HS-27A (cell line): ENCODE measurements at places on chromosomes 7 and 10.

GRCh38 chr7:73828107-73828803, 2.5 kb upstream of the CLDN4 start:
- peak; percentile 47 for DNase-seq

DNA sequence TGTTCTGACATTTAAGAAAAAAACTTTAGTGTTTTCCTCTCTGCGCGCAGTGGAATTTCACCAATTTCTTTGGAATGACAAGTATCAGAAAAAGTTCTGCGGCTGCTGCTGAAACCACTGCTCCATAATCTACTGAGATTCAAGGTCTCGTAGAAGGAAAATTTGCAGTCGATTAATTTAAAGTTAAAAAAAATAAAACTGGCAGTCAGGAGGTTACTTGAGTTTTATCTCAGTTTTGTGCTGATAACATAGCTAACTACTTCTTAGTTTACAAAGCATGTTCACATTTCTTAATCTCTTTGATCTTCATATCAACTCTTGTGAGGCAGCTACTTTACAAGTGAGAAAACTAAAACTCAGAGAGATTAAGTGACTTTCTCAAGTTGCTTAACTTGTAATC, 18.2 kb upstream of the CALD1 start:
- DNase-seq = no peak

- no peak for DNase-seq
These were observed 112.7 kb downstream of the CCNY start for GRCh38 chr10:35448687-35449662.

DNA sequence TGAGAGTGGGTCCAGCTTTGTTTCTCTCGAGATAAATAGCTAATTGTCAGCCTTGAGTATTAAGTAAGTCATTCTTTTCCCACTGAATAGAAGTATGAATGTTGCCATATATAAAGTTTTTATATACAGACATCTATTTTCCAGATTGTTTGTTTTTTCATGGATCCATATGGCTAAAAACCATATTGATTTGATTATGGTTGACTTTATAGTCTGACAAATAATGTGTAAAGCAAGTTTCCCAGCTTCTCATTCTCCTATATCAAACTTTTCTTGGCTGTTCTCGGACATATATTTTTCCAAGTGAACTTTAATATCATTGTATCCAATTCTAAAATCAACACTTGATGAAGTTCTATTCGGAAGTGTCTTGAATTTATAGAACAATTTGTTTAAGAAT, 352.4 kb upstream of the MEOX2 start:
- no peak for DNase-seq

GRCh38 chr10:20624642-20625041, 272.5 kb downstream of the NEBL start:
- no peak for DNase-seq

DNA sequence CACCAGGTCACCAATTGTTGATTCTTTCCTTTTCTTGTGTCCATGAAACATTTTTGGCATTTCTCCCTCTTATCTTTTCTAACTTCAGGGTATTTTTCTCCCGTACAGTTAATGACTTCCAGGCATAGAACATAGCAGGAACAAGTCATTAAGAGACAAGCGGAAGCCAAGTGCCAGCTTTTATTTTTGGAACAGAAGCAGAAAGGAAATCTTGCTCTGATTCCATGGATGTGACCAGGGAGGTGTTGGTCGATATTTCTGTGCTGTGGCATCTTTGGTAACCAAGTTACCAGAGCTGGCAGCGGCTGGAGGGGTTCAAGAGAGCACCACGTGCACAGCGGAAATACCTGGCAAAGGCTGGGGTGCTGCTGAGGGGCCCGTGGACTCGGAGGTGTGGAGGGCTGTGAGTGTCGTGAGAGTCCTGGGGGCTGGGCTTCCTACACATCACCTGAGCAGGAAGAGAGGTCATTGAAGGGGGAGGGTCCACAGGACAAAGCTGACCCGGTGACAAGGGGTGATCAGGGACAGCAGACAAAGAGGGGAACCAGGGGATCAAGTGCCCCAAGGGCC, 1.8 kb downstream of the LLCFC1 start:
- DNase-seq = no peak

DNA sequence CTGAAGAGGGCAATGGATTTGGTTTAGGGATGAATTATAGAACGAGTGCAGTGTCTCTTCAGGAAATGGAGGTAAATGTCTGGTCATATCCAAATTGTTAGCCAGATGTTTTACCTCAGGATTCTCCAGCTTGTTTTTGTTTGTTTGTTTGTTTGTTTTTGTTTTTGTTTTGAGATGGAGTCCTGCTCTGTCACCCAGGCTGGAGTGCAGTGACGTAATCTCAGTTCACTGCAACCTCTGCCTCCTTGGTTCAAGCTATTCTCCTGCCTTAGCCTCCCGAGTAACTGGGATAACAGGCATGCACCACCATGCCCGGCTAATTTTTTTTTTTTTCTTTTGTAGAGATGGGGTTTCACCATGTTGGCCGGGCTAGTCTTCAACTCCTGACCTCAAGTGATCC, 6.9 kb downstream of the C10orf120 start:
- DNase-seq = no peak

DNA sequence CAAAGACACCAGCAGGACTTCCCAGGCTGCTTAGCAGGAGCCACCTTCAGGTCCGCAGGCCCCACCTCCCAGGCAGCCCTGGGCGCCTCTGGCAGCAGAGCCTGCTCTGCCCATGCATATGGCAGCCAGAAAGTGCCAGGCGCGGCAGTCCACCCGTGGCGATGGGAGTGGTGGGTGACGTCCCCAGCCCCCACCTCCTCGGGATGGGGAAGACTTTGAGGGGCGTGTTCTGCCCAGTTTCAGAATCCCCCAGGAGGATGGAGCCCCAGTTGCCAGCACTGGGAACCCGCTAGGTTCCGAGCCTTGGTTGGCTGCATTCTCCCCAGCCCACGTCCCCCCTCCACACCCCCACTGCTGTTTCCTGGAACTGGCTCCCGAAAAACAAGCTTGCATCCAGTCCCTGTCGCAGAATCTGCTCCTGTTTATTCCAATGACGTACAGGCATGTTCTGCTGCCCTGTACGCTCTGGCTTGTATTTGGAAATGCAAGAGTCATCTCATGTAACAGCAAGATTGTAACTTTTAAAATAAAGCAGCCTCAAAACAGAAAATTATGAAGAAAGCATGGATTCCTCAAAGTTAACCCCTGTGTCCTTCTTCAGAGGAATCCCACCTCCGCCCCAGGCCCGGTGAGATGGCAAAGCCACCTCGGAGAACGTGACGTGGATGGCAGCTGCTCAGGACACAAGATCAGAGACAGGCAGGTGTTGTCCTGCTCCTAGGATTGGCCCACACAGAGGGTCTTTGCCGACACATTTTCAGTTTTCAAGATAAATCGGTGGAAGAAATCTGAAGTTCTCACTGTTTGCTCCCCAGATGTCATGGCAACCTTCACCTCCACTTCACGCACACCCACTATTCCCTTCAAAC, 87.8 kb upstream of the PPP2R2D start:
- no peak for DNase-seq

- DNase-seq = no peak
These were observed 76.1 kb upstream of the CPXM2 start for GRCh38 chr10:123967626-123968243.

- no peak for DNase-seq
These were observed 52.9 kb downstream of the ELMO1 start for GRCh38 chr7:37395618-37396259.

GRCh38 chr10:112361951-112362751, 11.8 kb upstream of the ACSL5 start:
- DNase-seq = no peak

- no peak for DNase-seq
These were observed 1.6 kb downstream of the GLUD1 start for GRCh38 chr10:87092861-87093631.

DNA sequence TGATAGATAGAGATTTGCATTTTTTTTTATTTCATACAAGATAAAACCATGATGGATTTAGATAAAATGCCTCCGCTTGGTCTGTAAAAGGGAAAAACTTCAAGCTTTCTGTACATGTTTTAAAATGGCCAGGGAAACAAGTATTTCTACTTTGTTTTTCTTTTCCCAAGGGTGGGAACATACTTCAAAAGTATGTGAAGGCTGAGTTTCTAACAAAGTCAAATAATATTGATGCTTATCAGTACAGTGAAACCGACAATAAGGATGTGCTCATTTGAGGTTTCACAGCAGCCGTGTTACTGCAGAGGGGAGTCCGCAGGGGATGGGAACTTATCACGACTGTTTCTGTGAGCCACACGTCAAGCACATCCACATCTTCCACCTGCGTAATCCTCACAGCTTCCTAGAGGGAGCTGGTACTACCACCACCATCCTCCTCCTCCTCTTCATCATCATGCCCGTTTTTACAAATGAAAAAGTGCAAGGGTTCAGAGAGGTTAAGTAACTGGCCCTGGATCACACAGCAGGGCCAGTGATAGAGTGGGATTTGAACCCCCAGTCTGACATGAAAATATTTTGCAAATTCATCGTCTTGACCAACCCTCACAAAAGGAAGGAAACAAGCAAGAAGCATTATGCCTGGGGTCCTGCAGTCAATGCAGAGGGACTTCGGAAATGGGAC, 94.3 kb downstream of the GPR26 start:
- no peak for DNase-seq

DNA sequence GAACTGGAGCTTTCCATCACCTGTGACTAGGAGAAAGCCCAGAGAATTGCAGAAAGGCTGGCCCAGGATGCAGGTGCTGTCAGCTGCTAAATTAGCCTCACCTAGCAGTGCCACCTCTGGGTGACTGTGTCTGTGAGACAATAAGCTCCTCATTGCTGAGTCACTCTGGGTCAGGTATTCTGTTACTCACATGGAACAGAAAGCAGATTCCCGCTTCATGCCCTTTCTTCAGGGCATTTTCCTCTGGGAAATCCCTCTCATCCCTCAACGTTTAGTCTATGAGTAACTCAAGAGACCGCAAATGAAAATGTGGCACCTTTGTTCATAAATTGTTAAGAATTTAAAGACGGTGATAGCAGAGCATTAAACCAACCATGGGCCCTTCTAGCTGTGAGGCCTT, 184.0 kb downstream of the ADAM12 start:
- DNase-seq = no peak

GRCh38 chr7:139613971-139614411, 90.5 kb downstream of the CLEC2L start:
- no peak for DNase-seq

GRCh38 chr10:12419262-12419847, 70.0 kb downstream of the CAMK1D start:
- DNase-seq = peak; percentile 43

DNA sequence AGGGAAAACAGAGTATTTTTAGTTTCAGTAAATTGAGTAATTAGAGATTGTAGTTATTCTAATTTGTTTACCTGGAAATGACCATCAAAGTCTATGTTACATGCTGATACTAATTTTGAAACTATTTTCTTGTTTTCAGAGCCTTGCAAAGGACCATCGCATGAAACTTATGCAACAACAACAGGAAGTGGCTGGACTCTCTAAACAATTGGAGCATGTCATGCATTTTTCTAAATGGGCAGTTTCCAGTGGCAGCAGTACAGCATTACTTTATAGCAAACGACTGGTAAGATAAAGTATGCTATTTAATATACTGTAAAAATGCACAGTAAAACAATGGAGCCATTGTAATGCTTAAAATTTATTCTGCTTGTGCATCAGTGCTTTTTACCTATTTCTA, 78.5 kb downstream of the TRIM24 start:
- no peak for DNase-seq

DNA sequence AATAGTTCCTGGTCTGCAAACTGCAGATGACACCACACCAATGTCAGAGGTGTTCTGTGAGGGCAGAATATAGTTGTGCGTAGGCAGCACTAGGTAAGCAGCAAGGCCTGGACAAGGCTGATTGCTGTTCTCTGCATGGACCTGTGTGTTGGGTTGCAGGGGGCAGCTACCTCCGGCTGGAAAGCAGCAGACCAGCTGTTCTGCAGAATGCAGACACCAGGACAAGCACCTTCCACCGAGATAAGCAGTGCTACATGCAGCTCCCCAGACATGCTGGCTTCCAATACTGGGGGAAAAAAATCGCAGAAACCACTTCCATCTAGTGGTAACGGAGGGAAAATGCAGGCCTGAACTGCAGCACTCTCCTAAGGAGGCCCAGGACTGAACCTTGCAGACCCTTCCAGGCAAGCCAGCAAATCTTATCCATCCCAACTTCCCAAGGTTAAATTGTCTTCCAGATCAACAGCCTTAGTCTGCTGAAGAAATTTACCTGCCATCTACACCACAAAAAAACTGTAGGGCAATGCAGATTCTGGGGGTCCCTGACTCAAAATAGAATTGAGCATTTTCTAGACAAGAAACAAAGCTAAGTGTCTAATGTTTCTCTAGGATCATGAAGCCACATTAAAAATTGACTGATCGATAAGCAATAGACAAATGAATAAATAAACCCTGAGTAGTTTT, 50.5 kb upstream of the COBL start:
- no peak for DNase-seq

DNA sequence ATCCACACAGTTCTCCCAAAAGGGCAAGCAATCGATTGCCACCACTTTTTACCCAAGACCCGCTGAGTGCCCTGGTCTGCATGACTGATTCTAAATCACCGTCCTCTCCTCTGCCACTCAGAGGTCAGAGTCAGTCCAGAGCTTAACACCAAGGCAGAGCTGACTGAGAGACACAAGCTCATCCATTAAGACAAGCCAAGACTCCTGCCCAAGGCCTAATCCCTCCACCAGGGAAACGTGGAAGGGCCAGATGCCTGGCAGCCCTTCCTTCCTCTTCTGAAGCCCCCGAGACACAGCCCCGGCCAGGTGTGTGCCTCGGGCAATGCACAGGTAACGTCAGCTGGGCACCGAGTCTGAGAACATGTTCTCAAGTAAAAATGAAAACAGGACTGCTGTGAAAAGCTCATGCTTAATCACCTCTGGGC, 51.7 kb downstream of the DIP2C start:
- no peak for DNase-seq

- no peak for DNase-seq
These were observed 137.5 kb downstream of the ZNF365 start for GRCh38 chr10:62511656-62512055.

DNA sequence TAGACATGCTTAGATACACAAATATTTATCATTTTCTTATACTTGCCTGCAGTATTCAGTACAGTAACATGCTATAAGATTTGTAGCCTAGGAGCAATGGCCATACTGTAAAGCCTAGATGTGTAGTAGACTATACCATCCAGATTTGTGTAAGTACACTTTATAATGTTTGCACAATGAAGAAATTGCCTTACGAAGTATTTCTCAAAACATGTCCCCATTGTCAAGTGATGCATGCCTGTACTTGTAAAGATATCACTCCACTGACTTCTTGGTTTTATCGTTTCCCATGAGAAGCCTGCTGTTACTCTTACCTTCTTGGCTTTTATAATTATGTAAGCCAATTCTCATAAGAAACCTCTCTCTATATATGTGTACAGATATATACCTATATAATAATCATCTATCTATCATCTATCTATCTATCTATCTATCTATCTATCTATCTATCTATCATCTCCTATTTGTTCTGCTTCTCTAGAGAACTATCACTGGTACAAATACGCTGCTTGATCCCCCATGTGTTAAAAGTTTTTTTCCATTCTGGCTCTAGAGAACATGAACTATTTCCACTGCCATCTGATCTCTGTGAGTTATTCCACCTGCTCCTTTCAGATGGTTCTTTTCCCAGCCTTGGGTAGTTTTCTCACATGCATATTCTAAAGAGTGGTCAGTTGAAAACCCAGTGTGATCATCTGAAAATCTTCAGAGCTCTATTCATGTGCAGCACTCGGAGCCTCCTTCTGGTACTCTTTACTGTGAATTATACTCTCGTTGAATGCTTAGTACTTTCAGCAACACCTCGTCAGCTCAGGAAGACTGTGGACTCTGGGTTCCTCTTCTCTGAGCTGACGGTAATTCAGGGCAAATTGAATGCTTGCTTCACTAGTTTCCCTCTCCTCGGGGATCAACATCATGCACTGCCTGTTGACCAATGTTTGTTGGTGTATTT, 14.5 kb upstream of the VCL start:
- no peak for DNase-seq
